ENCODE measurements at places on chromosomes 13 and 19. TPM values are rescaled to one million over a fixed set of nuclear protein-coding genes. Genes with fewer than 3 reads are reported as not detected.

- no peak for DNase-seq
- H3K4me3 ChIP-seq, result no peak overlapping the region
- no peaks in the 10 kb centered on the region for H3K4me1 ChIP-seq
- no peaks in the 10 kb centered on the region for H3K27me3 ChIP-seq
- no peaks in the 10 kb centered on the region for H3K36me3 ChIP-seq
- H3K27ac ChIP-seq, result no peak overlapping the region
Observed at GRCh38 chr13:59601993-59602392, 561.7 kb downstream of the DIAPH3 start.

GRCh38 chr13:73254827-73255226 lies 196.0 kb downstream of the KLF5 start:
- no peak for DNase-seq
- H3K4me3 ChIP-seq, result no peak overlapping the region
- no peak overlapping the region for H3K27ac ChIP-seq

GRCh38 chr19:11100049-11100448 lies 10.8 kb downstream of the LDLR start:
- H3K27me3 ChIP-seq, result no peaks in the 10 kb centered on the region
- no peaks in the 10 kb centered on the region for H3K36me3 ChIP-seq
- H3K27ac ChIP-seq, result no peak overlapping the region
- H3K4me1 ChIP-seq, result peaks cover 19% of the 10 kb centered on the region
- no peak overlapping the region for H3K4me3 ChIP-seq
- no peak for DNase-seq

DNA sequence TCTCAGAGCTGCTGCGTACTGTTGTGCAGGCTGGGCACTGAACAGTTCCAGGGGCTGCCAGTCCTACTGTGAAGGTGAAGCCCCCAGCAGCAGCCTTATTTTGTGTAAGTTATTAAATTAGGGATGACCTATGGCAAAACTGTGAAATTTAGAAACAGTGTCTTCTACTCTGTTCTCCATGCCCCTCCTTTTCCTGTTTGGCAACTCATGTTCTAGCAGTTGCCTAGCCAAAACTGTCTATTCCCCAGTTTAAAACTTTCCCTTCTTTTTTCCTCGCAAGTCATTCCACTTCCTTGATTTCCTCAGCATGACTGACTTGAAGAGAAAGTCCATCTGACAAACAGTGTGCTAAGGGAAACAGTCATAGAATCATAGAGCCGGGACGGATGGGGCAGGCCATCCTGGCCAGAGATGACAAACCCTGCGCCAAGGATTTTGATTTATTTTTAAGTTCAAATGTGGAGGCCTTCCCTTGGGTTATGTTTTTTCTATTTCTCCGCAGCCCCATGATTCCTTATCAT lies 78.1 kb upstream of the OLFM4 start:
- no peak overlapping the region for H3K4me3 ChIP-seq
- no peak for DNase-seq
- H3K27me3 ChIP-seq, result no peaks in the 10 kb centered on the region
- H3K4me1 ChIP-seq, result no peaks in the 10 kb centered on the region

DNA sequence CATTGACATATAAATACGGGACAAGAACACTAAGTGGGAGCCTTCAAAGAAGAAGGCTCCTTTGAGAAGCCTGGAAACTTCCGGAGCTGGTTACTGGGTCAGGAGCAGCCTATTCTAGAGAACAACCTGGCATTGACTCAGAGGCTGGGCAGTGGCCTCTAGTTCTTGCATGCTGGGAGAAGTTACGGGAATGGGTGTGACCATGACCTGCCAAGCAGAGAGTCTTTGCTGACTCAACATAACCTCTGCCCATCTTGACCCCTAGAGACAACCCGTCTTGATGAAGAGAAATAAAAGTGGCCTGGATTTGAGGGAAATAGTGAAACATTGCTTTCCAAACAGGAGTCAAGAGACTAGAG lies 21.0 kb downstream of the STARD13 start:
- peaks cover 16% of the 10 kb centered on the region for H3K4me1 ChIP-seq
- H3K4me3 ChIP-seq, result no peak overlapping the region
- no peaks in the 10 kb centered on the region for H3K36me3 ChIP-seq
- no peaks in the 10 kb centered on the region for H3K27me3 ChIP-seq
- H3K27ac ChIP-seq, result peak overlapping the region; percentile 36

DNA sequence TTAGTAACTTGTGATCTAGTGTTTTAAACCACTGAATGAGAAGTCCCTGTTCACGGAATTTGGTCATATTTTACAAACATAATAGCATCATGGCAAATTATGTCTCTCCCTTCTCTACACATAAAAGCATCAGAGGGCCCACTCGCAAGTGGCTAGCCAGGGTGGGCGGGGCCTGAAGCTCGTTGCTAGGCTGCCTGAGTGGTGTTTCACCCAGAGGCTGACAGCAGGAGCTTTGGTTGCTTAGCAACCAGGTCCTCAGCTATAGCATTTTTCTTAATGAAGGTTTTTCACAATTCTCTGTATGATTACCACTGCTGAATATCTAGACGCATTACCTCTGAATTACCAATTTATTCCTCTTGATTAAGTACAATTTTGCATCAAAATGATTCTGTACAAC lies 126.5 kb downstream of the NALCN start:
- no peaks in the 10 kb centered on the region for H3K36me3 ChIP-seq
- no peak for DNase-seq
- H3K27me3 ChIP-seq, result no peaks in the 10 kb centered on the region
- no peak overlapping the region for H3K27ac ChIP-seq
- no peaks in the 10 kb centered on the region for H3K4me1 ChIP-seq
- no peak overlapping the region for H3K4me3 ChIP-seq

- H3K27ac ChIP-seq, result no peak overlapping the region
- peaks cover 3% of the 10 kb centered on the region for H3K4me1 ChIP-seq
- DNase-seq, result no peak
Observed at GRCh38 chr19:38409631-38410133, 6.8 kb downstream of the FAM98C start.

DNA sequence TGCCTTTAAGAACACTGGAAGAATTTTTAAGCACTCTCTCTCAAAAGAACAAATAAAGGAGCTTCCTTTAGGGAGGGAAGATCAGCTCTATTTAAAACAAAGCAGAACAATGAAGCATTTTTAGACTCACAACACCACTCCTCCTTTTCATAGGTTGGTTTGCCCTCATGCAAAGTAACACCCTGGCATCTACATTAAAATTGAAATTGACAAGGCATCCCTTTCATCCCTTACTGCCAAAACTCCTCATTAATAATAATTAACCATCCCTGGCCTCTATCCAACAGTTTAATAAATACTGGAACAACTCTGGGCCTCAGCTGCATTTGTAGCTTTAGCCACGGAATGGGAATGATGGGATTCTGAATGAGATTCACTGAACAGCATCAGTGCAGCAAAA lies 929.1 kb downstream of the PCDH9 start:
- DNase-seq, result no peak
- no peak overlapping the region for H3K27ac ChIP-seq
- no peak overlapping the region for H3K4me3 ChIP-seq
- no peaks in the 10 kb centered on the region for H3K4me1 ChIP-seq
- H3K27me3 ChIP-seq, result no peaks in the 10 kb centered on the region
- no peaks in the 10 kb centered on the region for H3K36me3 ChIP-seq

DNA sequence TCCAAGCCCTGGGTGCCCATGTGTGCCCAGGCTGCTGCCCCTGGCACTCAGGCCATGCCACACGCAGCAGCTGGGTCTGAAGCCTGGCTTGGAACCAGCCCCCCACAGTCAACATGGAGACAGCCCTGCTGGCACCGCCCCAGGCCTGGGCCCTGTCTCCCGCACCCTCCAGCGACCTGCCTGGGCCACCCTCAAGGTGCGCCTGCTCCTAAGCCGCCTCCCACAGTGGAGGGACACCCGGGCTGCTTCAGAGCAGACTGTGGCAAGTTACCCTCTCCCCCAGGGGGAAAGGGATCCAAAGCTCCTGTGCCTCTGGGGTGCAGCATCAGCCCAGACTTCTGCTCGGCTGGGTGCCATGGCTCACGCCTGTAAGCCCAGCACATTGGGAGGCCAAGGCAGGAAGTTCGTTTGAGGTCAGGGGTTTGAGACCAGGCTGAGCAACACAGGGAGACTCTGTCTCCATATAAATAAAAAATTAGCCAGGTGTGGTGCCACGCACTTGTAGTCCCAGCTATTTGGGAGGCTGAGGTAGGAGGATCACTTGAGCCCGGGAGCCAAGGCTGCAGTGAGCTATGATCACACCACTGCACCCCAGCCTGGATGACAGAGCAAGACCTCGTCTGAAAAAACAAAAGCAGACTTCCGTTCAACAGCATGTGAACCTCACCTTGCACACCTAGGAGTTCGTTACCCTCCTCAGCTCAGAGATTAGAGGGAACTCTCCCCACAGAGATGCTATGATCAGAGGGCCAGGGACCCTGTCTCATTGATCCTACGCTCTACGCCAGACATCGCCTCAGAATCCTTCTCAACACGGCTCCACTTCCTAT lies 15.6 kb downstream of the ELL start:
- no peak overlapping the region for H3K4me3 ChIP-seq
- H3K4me1 ChIP-seq, result peaks cover 55% of the 10 kb centered on the region
- peak overlapping the region; percentile 91 for H3K27ac ChIP-seq
- no peak for DNase-seq

- no peaks in the 10 kb centered on the region for H3K36me3 ChIP-seq
- DNase-seq, result no peak
- H3K27ac ChIP-seq, result no peak overlapping the region
- no peaks in the 10 kb centered on the region for H3K27me3 ChIP-seq
- H3K4me1 ChIP-seq, result no peaks in the 10 kb centered on the region
Observed at GRCh38 chr13:26342898-26343297, 89.0 kb downstream of the CDK8 start.

IFT88 gene
- total RNA-seq, result 30.5 TPM

NCCRP1 gene
- total RNA-seq, result not detected

KIR3DL2 gene
- not detected for total RNA-seq

ZNF135 gene
- 6.6 TPM for total RNA-seq
